ENCODE measurements at places on chromosomes 2 and 18.

GRCh38 chr2:239053801-239054503 lies 206.1 kb downstream of the TWIST2 start:
- no peak for DNase-seq

DNA sequence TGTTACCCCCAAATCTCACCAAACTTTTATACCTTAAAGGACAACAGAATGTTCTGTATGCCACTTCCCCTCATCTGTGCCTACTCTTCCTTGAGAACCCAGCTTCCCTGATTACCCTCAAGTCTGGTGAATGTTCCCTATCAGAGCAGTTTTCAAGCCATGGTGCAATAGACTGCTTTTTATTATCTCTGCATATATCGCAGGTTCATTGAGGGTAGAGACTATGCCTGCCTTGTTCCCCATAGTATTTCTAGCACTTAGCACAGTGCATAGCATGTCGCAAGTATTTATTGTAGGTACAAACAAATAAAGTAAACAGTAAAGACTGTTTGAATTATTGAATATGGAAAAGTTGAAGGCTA lies 146.6 kb downstream of the HAUS1 start:
- no peak for DNase-seq

DNA sequence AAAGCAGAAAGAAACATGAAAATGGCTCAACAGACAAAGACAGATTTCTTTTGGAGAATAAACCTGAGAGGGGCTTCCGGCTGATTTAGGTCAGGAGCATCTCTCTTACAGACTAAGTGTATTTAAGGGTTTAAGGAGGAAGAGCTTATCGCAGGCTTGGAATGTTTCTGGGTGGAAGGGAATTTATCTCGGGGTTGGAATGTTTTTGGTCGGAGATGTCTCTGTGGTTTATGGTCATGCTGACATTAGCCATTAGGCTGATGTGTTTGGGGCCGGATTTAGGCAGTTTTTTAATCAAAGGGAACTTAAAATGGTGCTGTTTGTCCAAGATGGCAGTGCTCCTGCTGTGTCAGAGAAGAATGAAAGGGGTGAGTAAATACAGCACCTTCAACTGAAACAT lies 14.4 kb upstream of the PSMA8 start:
- no peak for DNase-seq

DNA sequence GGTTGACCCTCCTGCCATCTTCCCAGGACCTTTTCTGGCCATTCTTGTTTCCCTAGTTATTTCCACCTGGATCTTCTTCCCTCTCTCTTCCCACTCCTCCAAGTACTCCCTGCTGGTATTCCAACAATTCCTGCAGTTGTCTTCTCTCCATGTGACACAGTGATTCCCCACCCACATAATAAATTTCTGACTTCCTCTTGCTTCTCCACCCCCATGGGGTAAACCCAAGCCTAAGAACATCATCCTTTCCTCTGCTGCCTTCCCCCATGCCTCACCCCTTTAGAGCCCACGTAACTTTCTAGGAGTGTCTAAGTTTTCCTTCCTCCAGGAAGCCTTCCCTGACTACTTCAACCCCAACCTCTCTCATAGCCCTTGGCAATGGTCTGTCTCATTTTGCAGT lies 72.6 kb downstream of the CELF4 start:
- no peak for DNase-seq

- no peak for DNase-seq
Measured at GRCh38 chr2:196136151-196136550, 35.2 kb downstream of the STK17B start.

Measured in HT-29 (cell line).